Memory B cell (primary cell): ENCODE measurements at places on chromosomes 2 and 18.

- no peak for DNase-seq
Observed at GRCh38 chr2:32844253-32844652, 102.5 kb upstream of the LTBP1 start.

GRCh38 chr2:148914463-148914862 lies 39.4 kb downstream of the KIF5C start:
- no peak for DNase-seq

DNA sequence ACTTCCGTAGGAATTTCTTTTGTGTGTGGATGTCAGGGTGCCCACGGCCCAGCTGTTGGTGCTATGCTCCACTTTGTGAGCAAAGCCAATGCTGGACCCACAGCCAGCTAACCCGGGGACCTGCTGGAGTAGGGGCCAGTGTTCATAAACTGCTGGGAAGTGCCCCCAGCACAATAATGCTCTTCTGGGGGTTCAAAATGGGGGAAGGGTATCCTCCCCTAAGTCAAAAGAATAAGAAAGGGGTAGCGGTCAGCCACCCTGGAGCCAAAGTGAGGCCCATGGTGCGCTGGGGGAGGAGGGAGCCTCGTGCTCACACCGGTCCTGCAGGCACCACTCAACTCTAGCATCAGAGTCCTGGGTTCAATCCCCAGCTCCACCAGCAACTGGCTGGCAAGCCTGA lies 115.8 kb upstream of the NPAS2 start:
- no peak for DNase-seq

GRCh38 chr2:27308359-27308881 lies at the start of gene UCN:
UCN (minus strand) TSS chr2:27308445; CDS start chr2:27307895, 550 bp downstream.
- DNase-seq = no peak

DNA sequence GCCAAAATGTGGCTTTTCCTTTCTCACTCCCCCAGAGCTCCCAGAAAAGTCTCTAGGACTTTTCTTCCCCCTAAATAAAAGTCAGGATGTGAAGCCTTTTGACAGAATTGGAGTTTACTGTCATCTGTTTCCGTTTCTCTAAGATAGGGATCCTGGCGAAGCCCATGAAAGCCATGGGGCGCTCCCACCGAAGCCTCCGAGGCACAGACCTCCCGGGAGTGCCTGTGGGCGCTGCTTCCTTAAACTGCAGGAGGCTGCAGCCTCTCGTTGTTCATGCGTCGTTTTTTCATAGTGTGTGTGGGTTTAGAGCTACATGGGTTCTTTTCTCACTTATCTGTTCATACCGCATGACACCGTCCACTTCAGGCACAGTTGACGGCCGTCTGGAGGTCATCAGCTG lies 56.8 kb downstream of the ASAP2 start:
- DNase-seq = no peak

GRCh38 chr2:33457556-33458247 lies 18.7 kb upstream of the RASGRP3 start:
- DNase-seq = no peak

DNA sequence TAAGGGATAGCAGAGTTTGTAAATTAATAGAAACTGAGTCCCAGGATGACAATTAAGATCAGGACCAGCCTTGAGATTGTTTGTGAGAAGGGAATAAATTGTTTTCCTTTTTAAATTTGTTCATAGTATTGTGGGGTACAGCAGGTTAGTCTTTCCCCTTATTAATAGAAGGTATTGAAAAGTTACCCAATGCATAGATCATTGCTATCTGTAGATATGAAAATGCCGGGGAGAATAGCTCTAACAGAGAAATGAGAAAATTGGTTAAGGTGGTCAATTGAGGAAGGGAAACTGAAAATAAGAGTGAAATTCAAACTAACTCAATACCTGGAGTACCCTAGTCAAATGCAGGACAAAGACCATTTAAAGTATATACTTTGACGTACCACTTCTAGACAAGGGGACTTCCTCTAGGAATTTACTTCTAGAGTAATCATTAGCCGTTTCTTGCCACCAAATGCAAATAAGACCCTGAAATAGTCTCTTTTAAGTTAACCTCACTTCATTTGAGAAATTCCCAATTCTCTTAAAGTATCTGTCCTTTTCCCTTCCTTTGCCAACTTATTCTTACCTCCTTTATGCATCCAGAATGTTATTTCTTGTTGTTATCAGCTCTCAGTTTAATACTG lies 1224.4 kb upstream of the LRRTM1 start:
- DNase-seq = no peak

DNA sequence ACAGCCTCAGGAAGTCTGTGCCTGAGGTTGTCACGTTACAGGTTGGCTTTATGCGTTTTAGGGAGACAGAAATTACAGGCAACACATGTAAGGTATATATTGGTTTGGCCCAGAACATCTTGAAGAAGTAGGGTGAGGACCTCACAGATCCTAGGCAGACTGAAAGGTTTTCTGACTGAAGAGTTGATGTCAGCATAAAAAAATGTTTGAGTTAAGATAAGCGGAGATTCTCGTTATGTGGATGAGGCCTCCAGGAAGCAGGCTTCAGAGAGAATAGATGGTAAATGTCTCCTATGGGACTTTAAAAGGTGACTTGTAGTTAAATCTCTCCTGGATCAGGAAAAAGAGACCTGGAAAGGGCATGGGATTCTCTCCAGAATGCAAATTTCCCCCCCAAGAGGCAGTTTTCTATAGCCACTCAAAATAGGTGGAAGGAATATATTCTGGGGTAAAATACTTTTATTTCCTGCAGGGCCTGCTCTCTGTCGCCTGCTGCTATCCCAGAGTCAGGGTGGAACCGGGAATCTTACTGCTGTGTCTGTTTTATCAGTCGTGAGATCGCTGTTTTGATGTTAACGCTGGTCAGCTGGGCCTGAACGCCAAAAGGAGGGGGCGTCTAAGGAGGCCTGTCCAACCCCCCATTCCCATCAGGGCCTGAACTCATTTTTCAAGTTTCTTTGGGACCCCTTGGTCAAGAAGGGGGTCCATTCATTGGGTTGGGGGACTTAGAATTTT lies 171.1 kb downstream of the HDAC4 start:
- no peak for DNase-seq

GRCh38 chr2:795531-796041 lies 118.4 kb upstream of the TMEM18 start:
- no peak for DNase-seq
